ENCODE measurements at places on chromosomes 3 and 15.

GRCh38 chr3:15427981-15428380 is 583 bp downstream of the EAF1 start:
- no peak for DNase-seq

DNA sequence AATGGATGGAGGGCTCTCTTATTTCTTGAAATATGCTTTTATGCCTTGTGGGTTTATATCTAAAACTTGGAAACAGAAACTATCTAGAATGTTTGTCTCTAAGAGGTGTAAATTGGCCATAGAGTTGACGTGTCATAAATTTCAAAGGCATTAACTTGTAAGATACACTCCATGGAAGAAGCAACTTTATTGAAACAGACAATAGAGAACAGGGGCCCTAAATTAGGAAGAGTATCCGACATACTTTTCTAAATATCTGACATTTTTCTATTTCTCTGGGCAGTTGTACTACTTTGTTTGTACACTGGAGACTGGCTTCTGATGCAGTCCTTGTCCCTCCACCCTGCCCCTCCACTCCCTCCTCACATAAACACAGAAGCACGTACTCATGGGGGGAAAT is 50.0 kb downstream of the MEIS2 start:
- DNase-seq: no peak

DNA sequence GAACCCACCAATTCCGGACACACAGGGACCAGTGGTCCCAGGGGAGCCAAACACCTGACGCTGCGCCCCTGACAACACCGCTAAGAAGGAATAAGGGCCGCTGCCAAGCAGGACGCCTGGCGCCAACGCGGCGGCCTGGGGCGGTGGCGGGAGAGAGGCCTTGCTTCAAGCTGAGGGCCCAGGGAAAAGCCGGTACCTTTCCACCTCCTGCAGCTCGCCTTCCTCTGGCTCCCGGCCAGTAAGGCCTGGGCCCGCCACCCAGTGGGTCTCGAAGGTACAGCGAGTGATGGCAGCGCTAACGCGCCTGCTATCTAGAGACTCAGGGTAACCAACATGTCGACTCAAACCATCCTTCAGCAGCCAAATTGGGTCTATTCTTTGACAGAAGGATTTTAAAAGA is 1074.1 kb downstream of the SI start:
- no peak for DNase-seq

DNA sequence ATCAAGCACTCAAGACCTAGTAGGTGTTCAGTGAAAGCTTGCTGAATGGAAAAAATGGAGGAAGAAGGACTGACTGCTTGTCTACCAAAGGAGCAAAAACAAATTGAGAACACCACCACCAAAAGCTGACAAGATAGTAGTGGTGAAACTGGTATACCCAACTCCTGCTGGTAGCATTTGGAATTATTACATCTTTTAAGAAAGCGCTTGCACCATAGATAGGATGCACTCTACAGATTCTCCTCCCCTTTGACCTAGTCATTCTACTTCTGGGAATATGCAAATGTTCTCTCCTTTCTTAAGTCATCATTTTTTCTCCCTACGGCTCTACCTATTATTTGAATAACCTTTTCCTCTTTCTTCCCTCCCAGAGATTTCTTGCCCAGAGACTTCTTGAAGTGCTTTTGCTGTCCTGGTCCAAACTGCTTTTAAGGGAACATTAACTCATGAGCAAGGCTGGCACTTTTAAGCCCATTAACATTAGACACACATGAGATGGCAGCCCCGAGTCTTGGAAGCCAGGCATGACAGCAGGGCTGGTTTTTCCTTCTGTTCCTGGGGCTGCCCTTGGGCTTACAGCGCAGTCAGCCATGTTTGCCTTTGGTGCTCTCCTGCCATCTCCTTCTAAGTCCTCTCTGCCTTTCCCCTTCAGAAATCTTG is 75.0 kb upstream of the TLE3 start:
- no peak for DNase-seq

DNA sequence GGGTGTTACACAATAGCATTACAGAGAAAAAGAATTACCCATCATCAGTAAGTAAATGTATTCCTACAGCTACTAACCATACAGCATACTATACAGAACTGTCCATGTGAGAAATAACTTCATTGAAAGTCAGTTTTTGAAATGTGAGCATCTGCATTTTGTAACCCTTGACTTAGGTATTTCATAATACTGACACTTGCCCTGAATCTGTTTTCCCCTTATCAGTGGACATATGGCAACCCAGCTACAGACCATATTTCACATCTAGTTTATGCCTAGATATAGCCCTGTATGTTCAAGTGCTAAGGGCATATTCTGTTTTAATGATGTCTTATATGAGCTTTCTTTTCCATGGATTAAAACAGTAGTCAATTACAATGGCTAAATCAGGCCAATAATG is 297.6 kb downstream of the TBC1D5 start:
- DNase-seq: no peak

DNA sequence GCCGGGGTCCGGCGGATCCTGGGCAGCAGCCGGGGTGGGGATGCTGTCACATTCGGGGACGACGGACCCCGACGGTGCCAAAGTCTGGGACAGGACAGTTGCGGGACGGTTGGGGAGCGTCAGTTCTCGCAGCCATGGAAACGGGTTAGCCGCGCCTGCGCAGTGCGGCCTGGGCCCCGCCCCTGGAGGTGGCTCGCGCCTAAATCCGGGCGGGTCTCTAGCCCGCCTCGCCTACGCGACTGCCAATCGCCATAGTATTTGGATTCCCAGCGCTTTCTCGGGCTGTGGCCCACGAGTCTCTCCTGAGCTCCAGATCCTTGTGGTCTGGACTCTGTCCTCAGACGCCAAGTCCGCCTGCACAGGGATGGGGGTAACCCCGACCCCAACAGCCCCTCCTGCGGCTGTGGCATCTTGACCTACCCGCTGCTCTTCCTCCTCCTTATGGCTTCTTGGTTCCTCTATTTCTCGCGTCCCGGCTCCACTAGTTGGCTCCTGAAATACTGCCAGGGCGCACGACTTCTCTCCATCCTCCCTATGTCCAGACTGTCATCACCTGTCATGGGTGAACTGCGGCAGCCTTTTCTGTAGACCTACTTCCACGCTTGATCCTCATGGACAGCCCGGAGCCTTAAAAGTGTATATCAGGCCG is at the start of gene ZMYND10:
TSS of gene ZMYND10 (minus strand) at position 147 of the 649 bp plus-strand sequence. CDS start 153 bp downstream, outside the sequence.
- peak; percentile 32 for DNase-seq

DNA sequence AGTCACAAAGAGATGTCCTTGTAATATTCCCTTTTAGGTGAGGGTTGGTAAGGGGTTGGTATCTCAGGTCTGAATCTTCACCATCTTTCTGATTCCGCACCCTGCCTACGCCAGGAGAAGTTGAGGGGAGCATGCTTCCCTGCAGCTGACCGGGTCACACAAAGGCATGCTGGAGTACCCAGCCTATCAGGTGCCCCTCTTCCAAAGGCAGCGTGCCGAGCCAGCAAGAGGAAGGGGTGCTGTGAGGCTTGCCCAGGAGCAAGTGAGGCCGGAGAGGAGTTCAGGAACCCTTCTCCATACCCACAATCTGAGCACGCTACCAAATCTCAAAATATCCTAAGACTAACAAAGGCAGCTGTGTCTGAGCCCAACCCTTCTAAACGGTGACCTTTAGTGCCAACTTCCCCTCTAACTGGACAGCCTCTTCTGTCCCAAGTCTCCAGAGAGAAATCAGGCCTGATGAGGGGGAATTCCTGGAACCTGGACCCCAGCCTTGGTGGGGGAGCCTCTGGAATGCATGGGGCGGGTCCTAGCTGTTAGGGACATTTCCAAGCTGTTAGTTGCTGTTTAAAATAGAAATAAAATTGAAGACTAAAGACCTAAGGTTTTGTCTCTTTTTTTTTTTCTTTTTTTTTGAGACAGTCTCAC is 19.8 kb downstream of the TYRO3 start:
- DNase-seq: no peak

DNA sequence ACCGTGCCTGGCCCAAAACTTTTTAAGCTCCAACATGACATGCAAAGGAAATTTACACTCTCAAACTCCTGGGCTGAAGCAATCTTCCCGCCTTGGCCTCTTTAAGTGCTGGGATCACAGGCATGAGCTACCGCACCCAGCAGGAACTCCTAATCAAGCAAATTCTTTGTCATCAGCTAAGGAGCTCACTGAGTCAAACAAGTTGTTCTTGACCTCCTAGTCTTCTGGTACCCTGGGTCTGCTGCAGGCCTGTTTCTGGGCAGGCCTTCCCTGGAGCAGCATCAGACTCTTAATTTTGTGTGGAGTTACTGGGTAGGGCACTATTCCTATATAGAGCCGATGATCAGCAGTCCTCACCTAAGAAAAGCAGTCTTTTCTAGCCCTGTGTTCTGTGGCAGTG is 68.4 kb upstream of the FLNB start:
- no peak for DNase-seq

DNA sequence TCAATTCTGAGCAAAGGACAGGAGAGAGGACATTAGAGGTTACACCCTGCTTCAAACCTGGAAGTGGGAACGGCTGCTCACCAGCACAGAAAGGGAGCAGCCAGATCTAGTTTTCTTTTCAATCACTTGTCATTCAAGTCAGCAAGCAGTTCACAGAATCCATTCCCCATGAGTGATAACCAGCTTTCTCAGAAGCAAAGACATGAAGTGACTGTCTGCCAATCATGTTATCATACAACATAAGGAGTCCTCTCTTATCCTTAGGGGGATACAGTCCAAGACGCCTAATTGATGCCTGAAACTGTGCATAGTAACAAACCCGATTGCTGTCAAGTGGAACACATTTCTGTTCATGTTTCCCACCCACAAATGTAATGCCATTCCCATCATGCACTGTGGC is 54.7 kb downstream of the FAM98B start:
- no peak for DNase-seq

DNA sequence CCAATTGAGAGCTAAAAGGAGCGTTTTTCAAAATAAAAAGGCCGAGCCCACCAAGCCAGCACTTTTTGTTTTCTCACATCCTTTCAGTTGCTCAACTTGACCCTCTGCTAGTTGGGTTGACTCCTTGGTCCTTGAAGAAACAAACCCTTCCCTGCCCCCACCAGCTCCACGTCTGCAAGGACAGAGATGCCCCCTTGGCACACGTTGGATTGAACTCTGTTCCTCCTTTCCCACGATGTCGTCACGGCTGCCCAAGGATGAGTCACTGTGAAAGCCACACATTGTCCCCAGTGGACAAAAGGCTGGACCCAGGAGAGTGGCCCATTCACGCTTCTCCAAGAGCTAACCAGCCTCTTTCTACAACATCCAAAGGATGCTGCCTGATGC is 43.0 kb upstream of the SPATA12 start:
- no peak for DNase-seq

- DNase-seq: no peak
These were observed 68.5 kb downstream of the PLCH1 start for GRCh38 chr3:155676252-155676981.

DNA sequence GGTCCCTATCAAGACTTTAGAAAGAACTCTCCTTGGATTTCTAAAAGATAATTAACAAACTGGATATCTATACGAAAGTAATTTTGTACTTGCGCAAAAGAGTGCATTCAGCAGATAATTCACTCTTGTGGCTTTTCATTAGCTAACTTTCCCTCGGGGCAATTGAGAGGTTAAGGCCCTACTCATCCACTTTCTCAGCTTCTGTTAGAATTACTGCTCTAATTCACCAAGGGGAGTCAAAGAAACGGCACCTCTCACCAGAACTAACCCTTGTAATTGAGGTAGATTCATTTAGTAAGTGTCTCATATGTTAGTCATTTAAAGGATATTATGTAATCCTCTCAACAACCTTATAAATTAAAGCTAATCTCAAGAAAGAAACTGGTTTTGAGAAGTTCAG is 22.5 kb upstream of the MB21D2 start:
- no peak for DNase-seq

DNA sequence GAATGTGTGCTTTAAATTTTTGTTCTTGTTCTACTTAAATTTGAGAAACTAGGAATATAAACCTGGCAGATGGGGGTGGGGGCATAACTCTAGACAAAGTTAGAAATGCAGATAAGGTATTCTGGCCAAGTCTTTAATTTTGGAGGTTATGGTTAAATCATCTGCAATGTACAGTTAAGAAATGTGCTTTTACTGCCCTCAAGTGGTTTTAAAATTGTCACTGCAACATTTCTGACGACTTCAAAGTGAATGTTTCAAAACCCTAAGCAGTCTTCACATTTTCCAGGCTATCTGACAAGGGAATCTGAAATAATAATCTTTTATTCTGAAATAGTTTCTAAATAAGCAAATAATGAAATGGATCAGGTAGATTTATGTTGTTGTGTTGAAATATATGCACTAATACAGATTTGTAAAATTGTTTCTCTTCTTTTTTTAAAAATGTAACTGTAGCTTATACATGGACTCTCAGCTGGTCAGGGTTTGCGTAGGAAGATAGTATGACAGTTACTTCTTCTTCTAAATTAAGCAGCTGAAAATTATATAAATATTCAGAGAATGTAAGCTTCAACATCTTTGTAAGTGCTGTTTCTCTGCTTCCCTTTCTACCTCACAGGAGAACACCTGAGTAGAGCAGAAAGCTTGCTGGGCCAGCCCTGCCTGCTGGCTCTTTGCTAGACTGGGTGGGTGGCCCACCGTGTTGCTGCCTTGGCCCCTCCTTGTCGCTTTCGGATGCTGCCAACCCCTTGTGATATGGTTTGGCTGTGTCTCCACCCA is 45.0 kb downstream of the SUCNR1 start:
- DNase-seq: no peak

- DNase-seq: no peak
These were observed 25.2 kb upstream of the SLC4A7 start for GRCh38 chr3:27509376-27509775.

- DNase-seq: no peak
These were observed 181.4 kb downstream of the GREM1 start for GRCh38 chr15:32899126-32899596.

- no peak for DNase-seq
These were observed 227.7 kb upstream of the CD96 start for GRCh38 chr3:111314181-111314873.

DNA sequence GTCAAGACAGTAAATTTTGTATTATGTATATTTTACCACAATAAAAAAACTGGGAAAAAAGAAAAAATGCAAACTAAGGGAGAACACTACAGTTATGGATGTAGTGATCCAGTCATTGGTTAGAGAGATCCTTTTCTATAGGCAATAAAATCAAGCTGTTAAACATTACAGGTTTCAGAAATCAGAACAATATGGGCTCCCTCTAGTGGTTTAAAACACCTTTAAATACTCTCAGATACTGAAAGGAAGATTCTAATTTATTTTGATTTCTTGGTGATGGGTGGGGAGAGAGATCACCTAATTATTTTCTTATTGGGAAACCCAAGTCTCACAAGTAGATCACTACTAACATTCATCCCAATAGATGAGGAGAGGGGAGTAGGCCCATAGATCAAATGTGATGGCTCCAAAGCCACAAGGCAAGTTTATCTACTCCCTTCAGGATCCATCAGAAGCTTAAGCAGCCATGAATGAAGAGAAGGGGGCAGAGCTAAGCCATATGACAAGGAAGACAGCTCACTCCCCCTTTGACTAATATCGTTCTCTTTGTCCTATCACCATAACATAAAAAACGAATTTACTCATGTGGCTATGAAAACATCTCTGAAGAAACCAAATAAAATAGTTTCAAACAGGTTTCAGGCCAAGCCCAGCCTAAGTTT is 118.6 kb downstream of the ANO10 start:
- no peak for DNase-seq

- no peak for DNase-seq
These were observed 74.3 kb upstream of the SEC13 start for GRCh38 chr3:10395196-10395595.

- DNase-seq: no peak
These were observed 458.1 kb downstream of the DIPK2A start for GRCh38 chr3:144429719-144430121.

- DNase-seq: no peak
These were observed 52.5 kb downstream of the PIAS1 start for GRCh38 chr15:68106656-68107055.
